Hair follicular keratinocyte (primary cell): ENCODE measurements at places on chromosomes 1 and 21. TPM values are rescaled to one million over a fixed set of nuclear protein-coding genes. Genes with fewer than 3 reads are reported as not detected.

CD1D gene
- total RNA-seq, result 9.1 and 9.4 TPM in 2 replicates

OR14K1 gene
- not detected in 2 replicates for total RNA-seq

LAX1 gene
- not detected in 2 replicates for total RNA-seq

PADI2 gene
- total RNA-seq, result not detected in 2 replicates

GPR37L1 gene
- not detected in 2 replicates for total RNA-seq

TFF1 gene
- not detected in 2 replicates for total RNA-seq

LENEP gene
- not detected in 2 replicates for total RNA-seq

UBE2U gene
- not detected in 2 replicates for total RNA-seq

MARK1 gene
- 7.1 and 81.1 TPM in 2 replicates for total RNA-seq

RGS13 gene
- total RNA-seq, result not detected in 2 replicates

NSL1 gene
- 15.5 and 25.3 TPM in 2 replicates for total RNA-seq

SERTAD4 gene
- total RNA-seq, result 0.70 and 2.2 TPM in 2 replicates
